ENCODE measurements at places on chromosomes 11 and 22. TPM values are rescaled to one million over a fixed set of nuclear protein-coding genes. Genes with fewer than 3 reads are reported as not detected.

DNA sequence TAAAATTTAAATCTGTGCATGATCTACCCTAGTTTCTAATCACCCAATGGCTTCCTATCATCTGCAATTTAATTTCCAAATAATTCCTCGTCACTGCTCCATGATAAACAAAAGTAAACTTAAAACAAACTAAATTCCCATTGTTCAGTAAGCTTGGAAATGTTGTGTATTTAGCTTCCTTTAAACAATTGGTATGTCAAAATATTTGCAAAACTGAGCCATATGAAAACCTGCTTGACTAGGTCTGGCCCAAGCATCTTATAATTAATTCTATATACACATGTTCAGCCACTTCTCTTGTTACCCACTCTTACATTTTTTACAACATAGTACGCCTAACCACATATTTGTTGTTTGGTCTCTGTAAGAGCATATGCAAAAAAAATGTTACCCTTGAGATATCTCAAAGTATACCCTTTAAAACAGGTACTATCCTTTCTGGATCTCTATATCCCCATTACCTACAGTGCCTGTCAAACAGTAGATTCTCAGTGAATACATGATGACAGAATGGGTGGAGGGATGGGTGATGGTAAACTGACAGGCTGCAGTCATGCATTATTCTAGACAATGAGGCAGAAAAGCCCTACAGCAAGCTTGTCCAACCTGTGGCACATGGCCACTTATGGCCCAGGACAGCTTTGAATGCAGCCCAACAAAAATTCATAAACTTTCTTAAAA is 1277.9 kb upstream of the TENM4 start:
- H3K27ac ChIP-seq = no peak overlapping the region
- H3K4me3 ChIP-seq = no peak overlapping the region
- H3K4me1 ChIP-seq = no peaks in the 10 kb centered on the region
- H3K36me3 ChIP-seq = no peaks in the 10 kb centered on the region

Gene CTR9
- total RNA-seq = 30.1 TPM

GRCh38 chr22:40534379-40535188 is 101.9 kb downstream of the MRTFA start:
- H3K4me1 ChIP-seq = peaks cover 46% of the 10 kb centered on the region
- DNase-seq = no peak
- peak overlapping the region; percentile 63 for H3K27ac ChIP-seq
- H3K36me3 ChIP-seq = no peaks in the 10 kb centered on the region
- H3K27me3 ChIP-seq = no peaks in the 10 kb centered on the region

Gene FIBIN
- 10.1 TPM for total RNA-seq

GRCh38 chr22:37303821-37304274 is 21.5 kb downstream of the CYTH4 start:
- peaks cover 5% of the 10 kb centered on the region for H3K27me3 ChIP-seq
- no peak overlapping the region for H3K4me3 ChIP-seq
- no peak for DNase-seq
- H3K27ac ChIP-seq = no peak overlapping the region
- peaks cover 34% of the 10 kb centered on the region for H3K4me1 ChIP-seq

DNA sequence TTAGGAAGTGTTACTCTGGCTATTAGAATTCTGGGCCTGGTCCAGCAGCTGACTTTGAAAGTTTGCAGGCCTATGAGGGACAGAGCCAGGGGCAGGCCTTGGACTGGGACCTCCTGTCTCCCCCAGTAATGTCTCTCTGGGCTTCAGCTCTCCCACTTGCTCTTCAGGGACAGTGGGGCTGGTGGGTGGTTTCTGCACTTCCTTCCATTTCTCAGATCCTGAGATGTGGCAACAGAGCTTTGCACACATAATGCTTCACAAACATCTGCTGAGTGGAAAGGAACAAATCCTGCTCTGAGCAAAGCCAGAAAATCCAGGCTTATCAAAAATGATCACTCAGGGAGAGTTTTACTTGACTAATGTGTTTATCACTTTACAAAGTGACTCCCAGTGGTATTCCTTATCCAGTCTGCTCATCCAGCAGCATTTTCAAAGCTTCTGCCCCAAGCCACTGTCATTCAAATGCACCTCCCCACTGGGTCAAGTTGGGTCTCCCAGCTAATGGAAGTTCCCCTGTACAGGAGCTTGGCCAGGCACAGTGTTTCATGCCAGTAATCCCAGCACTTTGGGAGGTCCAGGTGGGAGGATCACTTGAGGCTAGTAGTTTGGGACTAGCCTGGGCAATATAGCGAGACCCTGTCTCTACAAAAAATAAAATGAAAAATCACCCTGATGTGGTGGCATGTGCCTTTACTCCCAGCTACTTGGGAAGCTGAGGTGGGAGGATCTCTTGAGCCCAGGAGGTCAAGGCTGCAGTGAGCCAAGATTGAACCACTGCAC is 13.5 kb upstream of the OSBP2 start:
- no peak overlapping the region for H3K27ac ChIP-seq
- no peak for DNase-seq
- no peaks in the 10 kb centered on the region for H3K36me3 ChIP-seq
- H3K4me3 ChIP-seq = no peak overlapping the region
- H3K27me3 ChIP-seq = no peaks in the 10 kb centered on the region
- peaks cover 6% of the 10 kb centered on the region for H3K4me1 ChIP-seq

- peaks cover 19% of the 10 kb centered on the region for H3K4me1 ChIP-seq
- H3K36me3 ChIP-seq = peaks cover 63% of the 10 kb centered on the region
- DNase-seq = no peak
- no peaks in the 10 kb centered on the region for H3K27me3 ChIP-seq
Observed at GRCh38 chr11:18304745-18305144, 17.2 kb downstream of the HPS5 start.

Gene DERL3
- not detected for total RNA-seq

GRCh38 chr11:121559606-121560200 is 106.9 kb upstream of the SORL1-AS1 start:
- no peak overlapping the region for H3K4me3 ChIP-seq
- DNase-seq = no peak
- H3K27me3 ChIP-seq = no peaks in the 10 kb centered on the region

DNA sequence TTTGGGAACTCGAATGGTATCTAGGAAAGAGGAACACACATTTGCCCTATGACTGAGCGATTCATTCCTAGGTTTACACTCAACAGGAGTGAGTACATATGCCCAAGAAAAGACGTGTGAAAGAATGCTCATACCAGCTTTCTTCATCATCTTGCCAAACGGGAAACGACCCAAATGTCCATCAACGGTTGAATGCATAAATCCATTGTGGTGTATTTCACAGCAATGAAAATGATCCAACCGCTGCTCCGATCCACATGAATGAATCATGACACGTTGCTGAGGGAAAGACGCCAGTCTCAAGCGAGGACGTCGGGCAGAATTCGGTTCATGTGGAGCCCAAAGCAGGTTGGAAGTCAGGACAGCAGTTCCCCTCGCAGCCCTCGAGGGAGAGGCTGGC is 71.5 kb downstream of the CYTH4 start:
- no peaks in the 10 kb centered on the region for H3K36me3 ChIP-seq
- H3K4me3 ChIP-seq = no peak overlapping the region
- no peak overlapping the region for H3K27ac ChIP-seq
- DNase-seq = no peak

DNA sequence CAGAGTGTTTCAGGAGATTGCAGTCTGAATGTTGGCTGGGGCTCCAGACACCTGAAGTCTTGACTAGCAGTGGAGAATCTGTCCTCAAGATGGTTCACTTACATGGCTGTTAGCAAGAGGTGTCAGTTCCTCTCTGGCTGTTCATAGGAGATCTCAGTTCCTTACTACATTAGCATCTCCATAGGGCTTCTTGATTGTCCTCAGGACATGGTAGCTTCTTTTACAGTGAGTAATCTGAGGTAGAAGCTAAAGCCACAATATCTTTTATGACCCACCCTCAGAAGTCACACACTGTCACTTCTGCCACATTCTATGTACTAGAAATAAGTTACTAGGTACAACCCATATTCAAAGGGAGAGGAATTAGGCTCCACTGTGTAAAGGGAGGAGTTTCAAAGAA is 10.5 kb upstream of the PATL1 start:
- DNase-seq = no peak
- no peaks in the 10 kb centered on the region for H3K36me3 ChIP-seq
- H3K4me3 ChIP-seq = no peak overlapping the region
- H3K4me1 ChIP-seq = no peaks in the 10 kb centered on the region
- H3K27me3 ChIP-seq = no peaks in the 10 kb centered on the region

Measured in suprapubic skin (tissue), 4 donors.